ENCODE measurements at places on chromosomes 3 and 15.

GRCh38 chr3:128424508-128425069 is 42.1 kb downstream of the DNAJB8 start:
- peak; percentile 67 for DNase-seq

DNA sequence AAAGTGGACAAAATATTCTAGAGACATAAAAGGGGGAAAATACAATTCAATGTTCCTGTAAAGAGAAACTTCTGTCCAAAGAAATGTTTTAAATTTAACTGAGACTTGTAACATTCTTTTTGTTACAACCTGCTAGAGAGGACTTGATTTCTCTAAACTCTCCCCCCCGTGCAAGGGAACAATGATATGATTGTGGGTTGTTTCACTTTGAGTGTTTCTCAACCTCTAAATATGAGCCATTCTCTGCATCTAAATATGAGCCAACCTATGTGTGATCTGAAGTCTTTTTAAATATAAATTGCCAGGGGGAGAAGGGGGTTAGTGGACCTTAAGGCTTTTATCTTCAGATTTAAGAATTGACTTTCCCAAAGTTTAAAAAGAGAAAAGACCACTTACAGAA is 14.6 kb downstream of the ZNF860 start:
- DNase-seq: no peak

- peak; percentile 79 for DNase-seq
These were observed 133.4 kb upstream of the SMAD3 start for GRCh38 chr15:66931768-66932633.

GRCh38 chr3:182238126-182238525 is 526.4 kb downstream of the SOX2 start:
- no peak for DNase-seq

- DNase-seq: peak; percentile 46
These were observed 764.0 kb upstream of the DPPA4 start for GRCh38 chr3:110101361-110101760.

DNA sequence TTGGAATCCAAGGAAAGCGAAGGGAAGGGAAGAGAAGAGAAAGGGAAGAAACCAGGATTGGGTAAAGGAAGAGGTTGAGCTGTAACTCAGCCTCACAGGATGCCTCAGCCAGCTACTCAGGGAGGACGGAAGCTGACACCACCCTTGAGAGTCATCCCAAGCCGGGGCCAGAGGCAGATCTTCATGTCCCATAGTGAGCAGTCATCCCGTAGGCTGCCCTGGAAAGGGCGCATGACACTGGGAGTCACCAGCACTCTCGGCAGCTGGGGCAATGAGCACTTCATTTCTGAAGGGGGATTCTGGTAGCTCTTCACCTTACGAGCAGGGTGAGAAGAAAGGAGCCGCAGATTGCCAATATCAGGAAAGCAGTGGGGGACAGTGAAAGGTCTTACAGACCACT is 60.1 kb upstream of the PCSK6 start:
- DNase-seq: no peak

DNA sequence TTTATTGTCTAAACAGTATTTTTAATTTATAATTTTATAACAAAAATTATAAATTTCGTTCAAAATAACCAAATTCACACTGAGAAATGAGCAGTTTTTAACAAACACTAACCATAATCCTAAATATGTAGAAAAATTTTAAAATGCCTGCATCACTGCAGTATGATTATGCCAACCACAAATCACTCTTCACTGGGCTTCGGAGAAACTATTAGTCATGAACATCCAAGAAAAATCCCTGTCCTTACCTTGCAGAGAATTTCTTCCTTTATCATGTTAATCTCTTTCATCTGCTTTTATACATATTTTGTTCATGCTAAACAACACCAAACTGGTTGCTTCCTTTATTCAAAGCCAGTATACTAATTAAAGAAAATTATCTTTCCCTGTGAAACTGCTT is 511.0 kb upstream of the ALCAM start:
- peak; percentile 21 for DNase-seq

GRCh38 chr15:80871858-80872257 is 92.7 kb downstream of the CEMIP start:
- no peak for DNase-seq

GRCh38 chr3:59542276-59542675 is 492.5 kb upstream of the CFAP20DC start:
- no peak for DNase-seq

GRCh38 chr3:37417297-37418082 is 243.1 kb upstream of the LRRFIP2 start:
- DNase-seq: no peak

GRCh38 chr15:50141856-50142255 is 22.8 kb upstream of the ATP8B4 start:
- no peak for DNase-seq

- no peak for DNase-seq
These were observed 67.4 kb downstream of the CBLB start for GRCh38 chr3:105801397-105801796.

DNA sequence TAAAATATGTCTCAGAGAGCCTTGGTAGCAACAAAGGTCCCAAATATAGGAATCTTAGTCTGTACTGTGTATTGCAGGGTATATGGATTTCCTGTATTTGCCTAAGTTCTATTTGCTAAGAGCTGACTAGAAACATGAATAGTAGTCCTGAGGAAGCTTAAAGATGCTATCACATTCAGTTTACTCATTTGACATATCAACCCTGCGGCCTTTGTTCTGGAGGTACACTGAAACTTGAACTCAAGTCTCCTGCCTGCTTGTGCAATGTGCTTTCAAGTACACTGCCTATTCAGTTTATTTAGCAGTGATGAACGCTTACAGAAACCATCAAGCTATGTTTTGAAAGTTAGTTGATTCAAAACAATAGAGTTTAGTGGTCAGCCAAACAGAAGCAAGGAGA is 21.1 kb downstream of the IL1RAP start:
- no peak for DNase-seq

DNA sequence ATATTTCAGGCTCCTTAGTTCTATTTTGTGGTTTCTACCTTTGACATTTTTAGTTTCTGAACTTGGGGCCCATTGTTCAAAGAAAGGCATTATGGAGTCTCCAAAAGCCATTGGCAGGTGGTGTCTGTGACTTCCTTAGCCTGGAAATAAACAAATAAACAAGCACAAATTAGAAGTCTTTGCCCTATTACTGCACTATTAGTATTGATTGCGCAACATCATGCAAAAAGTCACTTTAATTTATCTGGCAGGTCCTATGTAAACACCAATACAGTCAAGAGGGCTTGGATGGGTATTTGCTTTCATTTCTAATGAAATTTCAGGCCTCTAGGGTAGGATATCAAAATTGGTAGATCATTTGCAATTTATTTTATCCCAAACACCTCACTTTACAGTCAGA is 85.6 kb downstream of the LPP start:
- no peak for DNase-seq

GRCh38 chr15:71239592-71240364 is 124.5 kb downstream of the THSD4 start:
- no peak for DNase-seq

DNA sequence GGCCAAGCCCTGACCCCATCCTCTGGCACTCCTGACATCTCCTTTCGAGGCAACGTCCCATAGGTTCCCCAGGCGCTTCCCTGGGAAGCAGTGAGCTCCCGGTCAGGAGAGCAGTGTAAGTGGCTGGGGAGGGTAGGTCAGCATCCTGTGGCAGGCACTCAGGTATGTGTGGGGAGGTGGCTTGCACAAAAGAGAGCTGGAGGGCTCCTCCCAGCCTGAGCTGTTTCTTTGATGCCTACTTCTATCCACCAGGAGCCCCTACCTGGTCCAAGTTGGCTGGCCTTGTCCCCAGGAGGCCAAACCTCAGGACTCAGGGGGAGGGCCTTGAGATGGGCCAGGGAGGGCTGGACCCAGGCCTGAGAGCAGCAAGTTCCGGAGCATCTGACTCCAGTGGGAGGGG is 31.7 kb upstream of the LINGO1 start:
- no peak for DNase-seq

DNA sequence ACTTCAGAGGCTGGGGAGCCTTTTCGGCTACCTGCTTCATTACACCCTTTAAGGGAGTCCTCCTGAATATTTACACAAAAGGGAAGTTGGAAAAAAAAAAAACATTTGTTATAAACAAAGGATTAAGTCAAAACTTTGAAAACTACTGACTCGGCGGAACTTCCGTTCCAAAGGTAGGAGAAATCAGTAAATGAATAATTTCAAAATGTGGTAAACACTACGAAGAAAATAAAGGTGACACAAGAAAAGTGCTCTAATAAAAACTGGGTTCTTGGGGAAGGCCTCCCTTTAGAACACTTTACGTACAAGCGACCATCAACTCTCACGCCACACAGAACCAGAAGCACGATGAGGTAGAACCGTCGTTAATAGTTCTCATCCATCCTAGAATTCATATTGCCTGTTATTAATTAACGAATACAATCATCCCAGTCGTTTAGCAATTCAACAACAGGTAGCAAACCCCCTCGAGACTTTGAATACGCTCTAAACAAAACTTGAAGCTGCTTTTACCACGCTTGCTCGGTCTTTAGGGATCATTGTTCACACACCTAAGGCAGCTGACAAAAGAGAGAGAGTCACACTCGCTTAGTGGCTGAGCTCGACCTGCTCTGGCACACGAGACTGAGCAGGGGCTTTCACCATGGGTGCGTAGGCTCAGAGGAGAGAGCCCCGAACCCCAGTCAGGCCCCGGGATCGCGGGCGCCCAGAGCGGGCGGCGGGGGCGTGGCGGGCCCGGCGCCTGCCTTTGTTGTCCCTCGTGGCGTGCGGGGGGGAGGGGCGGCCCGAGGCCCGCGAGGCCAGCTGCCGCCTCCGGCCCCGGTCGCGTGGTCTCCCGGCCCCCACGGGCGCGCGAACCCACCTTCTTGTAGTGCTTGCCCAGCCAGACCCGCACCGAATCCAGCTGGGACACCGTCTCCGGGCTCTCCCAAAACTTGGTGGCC is 680 bp downstream of the SMARCC1 start:
- peak; percentile 62 for DNase-seq

- no peak for DNase-seq
These were observed 446.5 kb downstream of the GRM7 start for GRCh38 chr3:7307410-7307809.

GRCh38 chr3:169992781-169993180 is 26.2 kb downstream of the SEC62 start:
- DNase-seq: no peak

- no peak for DNase-seq
These were observed 3.5 kb upstream of the RNU5B-1 start for GRCh38 chr15:65300924-65301441.

DNA sequence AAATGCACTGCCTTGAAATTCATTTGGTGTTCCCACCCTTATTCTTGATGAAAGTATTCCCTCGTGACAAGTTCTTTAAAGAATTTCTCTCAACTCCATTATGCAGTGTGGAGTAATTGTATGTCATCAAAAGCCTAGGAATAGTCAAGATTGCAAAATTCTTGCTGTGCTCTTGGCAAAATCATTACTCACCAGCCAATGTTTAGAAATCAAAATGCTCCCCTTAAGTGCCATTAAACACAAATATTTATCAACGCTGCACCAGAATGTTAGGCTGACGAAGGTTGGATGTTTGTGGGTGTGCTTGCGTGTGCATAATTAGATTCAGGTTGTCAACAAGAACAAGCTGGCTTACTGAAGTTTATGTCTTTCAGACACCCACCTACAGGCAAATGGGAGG is 40.5 kb downstream of the SST start:
- peak; percentile 56 for DNase-seq

DNA sequence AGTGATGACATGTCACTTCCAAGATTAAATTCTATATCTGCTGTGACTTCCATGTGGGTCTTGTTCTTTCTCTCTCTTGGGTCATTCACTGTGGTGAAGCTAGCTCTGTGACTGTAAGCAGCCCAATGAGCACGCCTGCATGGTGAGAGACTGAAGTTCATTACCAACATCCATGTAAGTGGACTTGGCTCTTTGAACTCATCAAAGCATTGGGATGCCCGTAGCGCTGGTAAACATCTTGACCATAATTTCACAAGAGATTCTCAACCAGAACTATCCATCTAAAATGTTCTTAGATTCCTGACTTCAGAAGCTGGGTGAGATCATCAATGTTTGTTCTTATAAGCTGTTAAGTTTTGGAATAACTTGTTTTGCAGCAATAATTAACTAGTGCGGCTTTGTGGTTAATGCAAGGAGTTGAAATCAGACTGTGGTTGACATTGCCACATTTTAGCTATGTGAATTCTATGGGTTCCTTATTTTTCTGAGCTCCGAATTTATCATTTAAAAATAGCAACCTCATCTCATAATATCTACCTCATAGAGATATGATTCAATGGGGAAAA is 31.6 kb upstream of the LRRC3B start:
- DNase-seq: no peak

- DNase-seq: peak; percentile 54
These were observed 369.1 kb downstream of the RBMS3 start for GRCh38 chr3:29649815-29650547.

GRCh38 chr3:12120374-12121140 is 38.2 kb downstream of the TIMP4 start:
- no peak for DNase-seq

- no peak for DNase-seq
These were observed 91.6 kb upstream of the FAM98B start for GRCh38 chr15:38362355-38362754.

GRCh38 chr3:151895478-151896241 is 22.2 kb downstream of the SUCNR1 start:
- no peak for DNase-seq

DNA sequence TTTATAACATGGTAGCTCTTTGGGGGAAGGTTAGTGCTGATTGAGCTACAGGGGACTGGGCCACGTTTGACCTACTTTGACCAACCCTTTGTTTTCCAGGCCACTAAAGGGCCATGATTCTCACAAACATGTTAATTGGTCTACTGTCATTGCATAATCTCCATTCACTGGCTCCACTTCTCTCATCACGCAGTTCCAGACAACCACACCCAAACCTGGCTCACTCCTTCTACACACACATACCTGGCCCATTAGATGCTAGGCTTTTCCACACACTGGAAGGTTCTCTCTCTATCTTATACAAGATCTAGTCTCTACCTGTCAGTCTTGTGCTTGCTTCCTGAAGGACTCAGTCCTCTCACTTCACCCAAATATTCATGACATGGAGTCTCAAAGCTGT is 15.9 kb downstream of the TGM5 start:
- DNase-seq: no peak

DNA sequence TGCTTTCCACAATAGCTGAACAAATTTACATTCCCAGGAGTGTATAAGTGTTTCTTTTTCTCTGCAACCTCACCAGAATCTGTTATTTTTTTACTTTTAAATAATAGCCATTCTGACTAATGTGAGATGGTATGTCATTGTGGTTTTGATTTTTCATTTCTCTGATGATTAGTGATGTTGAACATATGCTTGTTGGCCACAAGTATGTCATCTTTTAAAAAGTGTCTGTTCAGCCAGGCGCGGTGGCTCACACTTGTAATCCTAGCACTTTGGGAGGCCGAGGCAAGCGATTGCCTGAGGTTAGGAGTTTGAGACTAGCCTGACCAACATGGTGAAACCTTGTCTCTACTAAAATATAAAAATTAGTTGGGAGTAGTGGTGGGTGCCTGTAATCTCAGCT is 619.3 kb downstream of the SI start:
- peak; percentile 92 for DNase-seq

GRCh38 chr3:158486200-158486599 is 84.8 kb upstream of the MLF1 start:
- DNase-seq: no peak

GRCh38 chr15:74816624-74817369 is 4.2 kb downstream of the LMAN1L start:
- DNase-seq: no peak

Data from ELR (cell line).